ENCODE measurements at places on chromosomes 1 and 21.

DNA sequence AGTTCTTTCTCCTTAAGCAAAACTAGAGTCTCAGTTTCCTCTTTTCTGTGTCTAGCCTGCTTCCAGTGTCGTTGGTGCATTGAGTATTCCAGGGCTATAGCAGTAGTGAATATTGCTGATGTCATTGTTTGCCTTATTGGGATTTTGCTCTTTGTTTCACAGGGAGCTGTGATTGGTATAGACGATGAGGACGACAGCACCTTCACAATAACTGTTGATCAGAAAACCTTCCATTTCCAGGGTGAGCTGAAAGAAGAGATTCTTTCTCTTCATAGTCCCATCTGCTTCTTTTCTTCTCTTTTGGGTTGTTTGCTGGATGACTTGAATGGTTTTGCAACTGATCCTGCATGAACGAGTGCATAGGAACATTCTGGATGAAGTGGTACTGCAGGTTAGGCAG, 52.4 kb downstream of the OSBPL9 start:
- no peak for DNase-seq

DNA sequence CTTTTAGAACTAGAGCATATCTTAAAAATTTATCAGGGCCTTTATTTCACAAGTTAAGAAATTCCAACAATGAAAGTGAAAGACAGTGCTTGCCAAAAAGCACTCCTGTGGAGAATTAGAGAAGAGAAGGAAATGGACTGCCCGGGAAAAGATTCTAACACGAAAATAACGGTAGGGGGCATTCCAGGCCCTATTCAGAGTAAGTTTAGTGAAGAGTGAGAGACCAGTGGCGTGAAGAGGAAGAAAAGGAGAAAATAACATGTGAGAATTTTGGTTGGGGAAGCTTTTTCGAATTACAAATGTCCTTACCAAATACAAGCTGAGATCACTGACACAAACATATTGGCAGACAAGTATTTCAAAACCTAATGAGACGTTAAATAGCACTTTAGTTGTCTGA, 38.4 kb upstream of the RBM34 start:
- DNase-seq: no peak

GRCh38 chr1:51512120-51512519, 6.9 kb downstream of the EPS15 start:
- no peak for DNase-seq

DNA sequence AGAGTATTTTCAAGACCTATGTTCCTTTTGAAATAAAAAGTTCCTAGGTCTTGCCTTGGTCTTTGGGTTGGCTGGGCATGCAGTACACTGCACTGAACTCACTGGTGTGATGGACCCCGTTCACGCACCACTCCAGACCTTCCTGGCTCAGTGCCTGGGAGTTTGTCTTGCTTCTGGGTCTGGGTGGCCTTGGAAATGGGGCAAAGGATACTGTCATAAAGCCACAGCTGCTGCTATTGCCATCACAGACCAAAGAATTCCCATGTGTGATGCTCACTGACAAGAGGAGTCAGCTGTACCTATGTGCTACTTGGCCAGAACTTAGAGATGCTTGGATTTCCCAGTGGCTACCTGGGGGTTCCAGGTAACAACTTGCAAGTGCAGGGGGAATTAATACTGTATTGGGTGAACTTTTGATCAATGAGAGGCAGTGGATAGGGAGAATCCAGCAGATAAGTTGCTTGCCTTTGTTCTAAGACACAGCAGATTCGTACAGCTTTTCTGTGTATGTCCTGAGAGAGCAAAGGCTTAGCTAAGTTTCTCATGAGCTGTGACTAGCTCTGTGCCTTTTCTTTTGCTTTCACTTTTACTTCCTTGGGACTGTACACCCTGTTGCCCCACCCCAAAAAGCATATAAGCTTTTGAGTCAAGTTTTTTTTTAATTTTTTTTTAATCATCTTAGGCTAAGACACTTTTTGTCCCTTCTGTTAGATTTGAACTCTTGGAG, 115.3 kb downstream of the RUNX1 start:
- DNase-seq: no peak

DNA sequence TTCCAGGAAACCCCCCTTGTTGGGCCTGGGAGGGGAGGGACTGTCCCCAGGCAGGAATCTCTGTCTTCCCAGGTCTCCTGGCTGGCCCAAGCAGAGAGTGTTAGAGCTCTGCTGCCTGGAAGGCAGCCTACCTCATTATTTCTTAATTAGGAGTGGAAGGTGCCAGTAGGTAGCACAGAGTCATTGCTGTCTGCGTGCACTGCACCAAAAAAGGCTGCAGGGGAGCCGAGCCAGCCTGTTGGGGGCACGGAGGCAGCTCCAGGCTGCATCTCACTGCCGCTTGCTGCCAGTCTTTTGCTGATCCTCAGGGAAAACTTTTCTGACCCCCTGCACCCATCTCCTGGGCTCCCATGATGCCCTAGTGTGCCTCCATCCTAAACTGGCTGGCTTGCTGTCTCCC, 58.1 kb downstream of the LRRN2 start:
- DNase-seq: no peak

- DNase-seq: no peak
These were observed 49.8 kb upstream of the OLIG2 start for GRCh38 chr21:32975811-32976431.

- DNase-seq: no peak
These were observed 354.5 kb upstream of the DUSP10 start for GRCh38 chr1:222096476-222096772.

GRCh38 chr1:43143441-43143888, 28.6 kb downstream of the EBNA1BP2 start:
- DNase-seq: no peak

DNA sequence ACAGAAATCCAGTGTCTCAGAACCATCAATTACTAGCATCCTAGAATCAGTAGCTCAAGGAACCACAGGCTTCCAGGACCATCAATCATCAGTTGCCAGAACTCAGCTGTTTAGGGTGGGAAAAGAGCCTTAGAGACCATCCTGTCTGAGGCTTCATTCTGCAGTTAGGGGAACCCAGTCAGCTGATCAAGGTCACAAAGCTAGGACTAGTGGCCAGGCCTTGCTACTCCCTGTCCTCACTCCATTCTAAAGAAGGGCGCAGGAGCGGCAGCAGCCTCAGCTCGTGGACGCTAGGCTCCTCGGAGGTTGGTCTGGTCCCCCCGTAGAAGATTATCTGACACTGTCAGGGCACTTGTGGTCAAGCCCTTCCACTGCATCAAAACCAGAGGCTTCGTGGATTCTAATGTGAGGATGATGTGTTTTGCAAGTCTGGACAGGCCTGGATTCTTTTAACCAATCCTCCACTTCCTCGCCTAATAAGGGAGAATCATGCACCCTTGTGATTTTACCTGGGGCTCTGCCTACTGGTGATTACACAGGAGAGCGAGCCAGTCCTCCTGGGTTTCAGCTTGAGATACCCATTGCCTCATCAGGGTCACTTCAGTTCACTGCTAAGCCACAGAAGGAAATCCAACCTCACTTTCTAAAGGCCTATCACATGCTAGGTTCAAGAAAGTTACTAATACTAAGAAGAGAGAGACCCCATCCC, 41.7 kb upstream of the IFFO2 start:
- DNase-seq: no peak

DNA sequence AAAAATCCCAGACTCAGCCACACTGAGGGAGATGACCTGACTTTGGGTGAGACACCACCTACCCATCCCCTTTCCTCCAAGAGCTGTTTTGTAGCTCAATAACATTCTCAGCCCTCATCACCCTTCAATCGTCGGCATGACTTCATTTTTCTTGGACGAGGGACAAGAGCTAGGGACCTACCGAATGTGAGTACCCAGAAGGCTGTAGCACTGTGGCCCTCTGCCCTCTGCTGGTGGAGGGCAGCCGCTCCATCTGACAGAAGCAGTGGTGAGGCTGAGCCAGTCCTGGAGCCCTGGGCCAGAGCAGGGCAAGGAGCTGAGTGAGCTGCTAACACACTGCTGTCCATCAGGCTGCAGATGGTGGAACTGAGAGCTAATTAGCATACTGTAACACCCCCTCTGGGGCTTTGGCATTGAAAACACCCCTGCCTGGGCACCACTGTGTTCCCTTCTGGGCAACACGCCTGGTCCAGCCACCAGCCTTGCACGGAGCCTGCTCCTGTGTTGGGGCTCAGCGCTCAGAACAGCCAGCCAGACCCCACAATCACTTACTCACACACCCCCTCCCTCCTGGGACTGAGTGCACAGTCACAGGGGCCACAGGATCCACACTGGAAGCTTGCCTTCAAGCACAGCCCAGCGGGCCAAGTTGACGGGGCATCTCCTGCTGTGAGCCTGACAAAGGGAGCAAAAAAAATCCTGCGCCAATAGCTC, 18.3 kb upstream of the ALPL start:
- no peak for DNase-seq

DNA sequence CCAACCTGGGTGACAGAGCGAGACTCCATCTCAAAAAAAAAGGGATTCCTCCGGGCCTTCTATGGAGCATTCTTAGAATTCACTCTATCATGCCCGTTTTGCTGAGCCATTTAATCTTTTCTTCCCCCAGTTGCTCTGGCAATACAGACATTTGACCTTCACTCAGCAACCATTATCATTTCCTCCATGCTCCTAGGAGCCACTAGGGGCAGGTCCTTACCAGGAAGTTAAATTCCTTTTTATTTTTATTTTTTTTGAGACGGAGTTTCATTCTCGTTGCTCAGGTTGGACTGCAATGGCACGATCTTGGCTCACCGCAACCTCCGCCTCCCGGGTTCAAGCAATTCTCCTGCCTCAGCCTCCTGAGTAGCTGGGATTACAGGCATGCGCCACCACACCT, 9.7 kb upstream of the CGN start:
- no peak for DNase-seq

GRCh38 chr1:3530926-3531818, 76.7 kb downstream of the ARHGEF16 start:
- peak; percentile 74 for DNase-seq

- no peak for DNase-seq
These were observed 15.6 kb upstream of the AIM2 start for GRCh38 chr1:159092036-159092760.

DNA sequence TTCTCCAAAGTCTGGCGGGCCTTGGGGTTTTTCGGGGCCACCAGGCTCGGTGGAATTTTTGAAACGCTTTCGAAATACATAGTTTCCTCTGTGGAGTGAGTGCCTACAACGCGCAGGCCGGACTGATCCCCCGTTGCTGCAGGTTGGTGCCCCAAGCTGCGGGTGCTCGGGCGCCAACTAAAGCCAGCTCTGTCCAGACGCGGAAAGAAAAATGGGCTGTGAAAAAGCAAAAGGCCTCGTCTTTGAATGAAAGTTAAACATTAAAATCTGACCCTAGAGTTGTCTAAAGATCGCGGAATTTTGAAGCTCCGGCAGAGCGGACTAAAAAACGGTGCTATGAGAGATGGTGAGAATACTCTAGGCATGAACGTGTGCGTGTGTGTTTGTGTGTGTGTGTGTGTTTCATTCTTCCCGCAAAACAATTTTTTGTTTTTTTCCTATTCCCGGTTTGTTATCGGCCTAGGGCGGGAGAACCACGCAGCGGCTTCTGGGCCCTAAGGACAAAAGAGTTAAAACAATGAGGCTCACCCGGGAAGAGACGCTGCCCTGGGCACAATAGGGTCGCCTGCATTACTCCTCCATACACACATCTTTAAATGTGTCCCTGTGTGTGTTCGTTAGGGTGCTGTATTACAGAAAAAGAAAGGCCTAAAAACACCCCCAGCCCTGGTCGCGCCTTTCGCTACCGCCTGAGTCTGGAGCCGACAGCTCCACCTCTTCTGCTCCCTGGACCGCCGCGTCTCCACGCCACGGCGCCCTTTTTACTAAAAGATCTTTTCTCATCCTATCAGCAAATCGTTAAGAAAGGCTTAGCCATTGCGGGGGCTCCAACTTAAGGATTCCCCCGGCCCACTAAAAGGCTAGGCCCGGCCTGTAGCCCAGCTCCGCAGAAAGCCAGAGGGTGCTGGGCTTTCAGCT, 3.2 kb downstream of the TBX15 start:
- no peak for DNase-seq

DNA sequence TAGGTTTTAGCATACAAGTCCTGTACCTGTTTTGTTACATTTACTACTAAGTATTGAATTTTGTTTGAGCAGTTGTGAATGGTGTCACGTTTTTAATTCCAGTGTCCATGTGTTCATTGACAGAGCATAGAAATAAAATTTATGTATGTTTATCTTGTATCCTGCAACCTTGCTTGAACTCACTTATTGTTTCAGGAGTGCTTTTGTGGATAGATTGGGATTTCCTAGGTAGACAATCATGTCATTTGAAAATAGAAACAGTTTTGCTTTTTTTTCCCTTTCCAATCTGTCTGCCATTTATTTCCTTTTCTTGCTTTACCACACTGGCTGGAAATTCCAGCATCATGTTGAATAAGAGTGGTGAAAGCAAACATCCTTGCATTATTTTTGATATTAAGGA, 15.0 kb upstream of the ABCG1 start:
- DNase-seq: no peak

GRCh38 chr1:70228670-70229069, 7.5 kb downstream of the SRSF11 start:
- no peak for DNase-seq

DNA sequence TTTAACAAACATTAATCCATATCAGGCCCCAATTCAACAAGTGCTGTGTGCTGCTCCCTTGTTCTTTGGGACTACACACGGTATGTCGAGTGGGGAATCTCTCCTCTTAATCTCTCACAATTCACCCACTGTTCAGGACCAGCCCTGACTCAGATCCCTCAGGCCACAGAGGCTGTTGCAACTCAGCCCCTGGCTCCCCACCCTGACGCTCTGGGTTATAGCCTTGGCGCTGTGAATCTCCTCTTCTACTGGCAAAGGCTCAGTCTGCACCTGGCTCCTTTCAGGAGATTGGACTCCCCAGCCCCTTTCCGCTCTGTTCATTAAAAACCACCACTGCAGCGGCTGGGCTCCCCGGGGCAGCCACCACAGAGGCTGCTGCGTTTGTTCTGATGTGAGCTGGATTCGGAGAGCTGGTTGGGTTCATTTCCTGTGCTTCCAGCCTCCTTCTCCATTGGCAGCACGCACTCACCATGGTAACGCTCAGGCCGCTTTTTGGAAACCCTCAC, 13.0 kb downstream of the CAPN8 start:
- DNase-seq: no peak

- DNase-seq: no peak
These were observed 8.4 kb upstream of the GALNT2 start for GRCh38 chr1:230058626-230059025.

GRCh38 chr1:17566892-17567291, 27.4 kb downstream of the ARHGEF10L start:
- DNase-seq: no peak

DNA sequence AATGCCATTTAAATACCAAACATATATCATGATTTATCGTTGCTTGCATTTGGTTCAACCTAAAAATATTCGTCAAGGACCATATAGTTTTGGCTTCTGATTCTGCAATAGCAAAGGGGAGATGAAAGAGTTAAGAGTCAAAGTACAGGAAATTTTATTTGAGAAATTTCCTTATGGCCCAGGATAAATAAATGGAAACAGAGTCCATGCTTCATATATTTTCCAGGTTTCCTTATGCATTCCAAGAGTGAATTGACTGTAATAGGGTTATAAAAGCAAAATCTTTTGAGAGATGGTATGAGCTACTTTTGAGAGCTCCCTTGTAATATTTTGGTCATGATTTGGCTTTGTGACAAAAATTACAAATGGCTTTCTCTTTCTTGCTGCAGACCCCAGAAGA, 140.1 kb downstream of the HMCN1 start:
- no peak for DNase-seq

GRCh38 chr1:5921671-5922070, 70.6 kb downstream of the NPHP4 start:
- no peak for DNase-seq
